ENCODE measurements at places on chromosomes 6 and 20.

DNA sequence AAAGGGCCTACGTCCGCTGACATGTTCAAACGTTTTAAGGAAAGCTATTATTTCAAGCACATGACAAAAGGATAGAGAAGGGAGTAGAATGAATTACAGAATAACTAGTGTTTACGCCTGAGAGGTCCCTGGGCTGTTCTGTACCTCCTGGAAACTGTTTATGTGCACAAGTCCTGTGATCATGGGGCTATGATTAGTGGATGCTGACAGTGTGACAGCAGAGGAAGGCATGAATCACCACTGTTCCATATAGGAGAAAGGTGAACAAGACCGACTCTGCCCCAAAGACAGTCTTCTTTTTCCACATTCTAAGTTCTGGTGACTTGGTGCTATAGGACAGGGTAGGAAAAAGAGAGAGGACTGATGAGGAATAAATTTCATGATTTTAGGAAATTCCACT, 249.2 kb upstream of the PRDM1 start:
- no peak for DNase-seq

DNA sequence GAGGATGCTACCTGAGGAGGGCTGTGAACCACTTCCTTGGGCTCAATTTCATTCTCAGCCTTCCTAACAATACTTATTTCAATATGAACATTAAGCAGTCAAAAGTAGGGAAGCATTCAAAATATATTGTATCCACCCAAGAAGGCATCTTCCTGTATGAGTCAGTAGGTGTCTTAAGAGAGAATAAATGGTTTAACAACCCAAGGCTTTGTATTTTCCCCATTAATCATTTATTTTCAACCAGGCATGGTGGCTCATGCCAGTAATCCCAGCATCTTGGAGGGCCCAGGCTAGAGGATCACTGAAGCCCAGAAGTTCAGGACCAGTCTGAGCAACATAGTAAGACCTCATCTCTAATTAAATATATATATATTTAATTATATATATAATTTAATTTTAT, 74.5 kb upstream of the MARCKS start:
- no peak for DNase-seq

GRCh38 chr20:59804871-59805665, 128.4 kb downstream of the SYCP2 start:
- no peak for DNase-seq

GRCh38 chr6:378958-379409, 12.6 kb upstream of the IRF4 start:
- DNase-seq = no peak

GRCh38 chr6:2579241-2579761, 171.4 kb downstream of the MYLK4 start:
- no peak for DNase-seq

DNA sequence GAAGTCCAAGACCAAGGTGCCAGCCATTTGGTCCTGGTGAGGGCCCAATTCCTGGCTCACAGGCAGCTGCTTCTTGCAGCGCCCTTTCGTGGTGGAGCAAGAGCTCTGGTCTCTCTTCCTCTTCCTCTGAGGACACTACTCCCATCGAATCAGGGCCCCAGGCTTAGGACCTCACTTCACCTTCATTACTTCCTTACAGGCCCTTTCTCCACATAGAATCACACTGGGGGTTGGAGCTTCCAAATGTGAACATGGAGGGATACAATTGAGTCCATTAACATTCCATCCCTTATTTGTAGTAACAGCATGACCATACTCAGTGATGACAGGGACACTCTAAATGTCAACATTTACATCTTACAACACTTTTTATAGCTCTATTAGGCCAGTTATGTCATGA, 2.3 kb downstream of the RAMACL start:
- no peak for DNase-seq

DNA sequence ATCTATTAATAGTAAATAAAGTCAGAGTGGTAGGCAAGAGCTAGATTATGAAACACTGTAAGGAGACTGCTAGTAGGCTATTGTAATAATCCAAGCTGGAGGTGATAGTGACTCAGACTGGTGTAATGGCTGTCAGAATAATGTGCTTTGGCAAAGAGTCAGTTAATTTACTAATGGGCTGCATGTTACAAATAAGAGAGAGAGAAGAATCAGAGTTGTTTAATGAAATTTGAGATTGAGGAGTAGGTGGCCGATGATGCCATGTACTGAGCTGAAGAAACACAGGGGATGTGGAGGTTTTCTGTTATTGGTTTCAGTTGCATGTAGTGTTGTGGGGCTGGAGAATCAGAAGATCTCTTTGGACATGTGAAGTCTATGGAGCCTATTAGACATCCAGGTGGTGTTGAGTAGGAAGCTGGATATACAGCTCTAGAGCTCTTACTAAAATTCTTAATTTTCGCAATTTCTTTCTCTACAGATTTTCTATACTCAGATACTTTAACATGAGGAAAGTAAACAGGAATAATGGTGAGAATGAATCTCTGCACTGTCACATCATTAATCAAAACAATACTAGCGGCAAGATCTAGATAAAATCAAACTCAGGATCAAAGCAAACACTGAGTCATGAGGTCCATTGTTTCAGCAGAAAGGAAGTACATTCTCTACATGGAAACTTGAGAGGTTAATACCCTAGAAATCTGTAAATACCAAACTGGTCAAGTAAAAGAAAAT, 167.7 kb downstream of the SIM1 start:
- no peak for DNase-seq

DNA sequence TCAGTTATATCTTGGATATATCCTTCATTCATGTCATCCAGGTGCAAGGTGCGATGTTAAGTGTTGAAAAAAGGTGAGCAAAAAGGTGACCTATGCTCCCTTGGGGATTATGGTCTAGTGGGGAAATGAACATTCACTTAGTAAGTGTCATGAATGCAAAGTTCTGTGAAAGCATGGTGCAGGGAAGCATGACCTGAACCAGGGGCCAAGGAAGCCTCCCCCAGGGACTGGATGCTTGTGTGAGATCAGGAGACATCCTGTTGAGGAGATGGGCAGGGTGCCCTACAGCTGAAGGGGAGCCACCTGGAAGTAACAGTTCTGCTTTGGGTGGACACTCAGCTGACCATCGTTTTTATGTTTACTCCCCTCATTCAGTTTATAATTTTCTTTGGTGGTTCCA, 179.5 kb downstream of the SYNDIG1 start:
- no peak for DNase-seq

- DNase-seq = no peak
Observed at GRCh38 chr6:139903411-139904157, 529.1 kb upstream of the CITED2 start.
